Brain pericyte (primary cell): ENCODE measurements at places on chromosomes 1 and 21.

- no peak for DNase-seq
Measured at GRCh38 chr1:84899969-84900368, 7.0 kb upstream of the LPAR3 start.

GRCh38 chr1:47436979-47437446 is 831 bp upstream of the FOXD2 start:
- DNase-seq, result no peak

- no peak for DNase-seq
Measured at GRCh38 chr21:33037501-33037900, 11.8 kb downstream of the OLIG2 start.

- DNase-seq, result no peak
Measured at GRCh38 chr1:34126486-34126885, 38.5 kb downstream of the CSMD2 start.

DNA sequence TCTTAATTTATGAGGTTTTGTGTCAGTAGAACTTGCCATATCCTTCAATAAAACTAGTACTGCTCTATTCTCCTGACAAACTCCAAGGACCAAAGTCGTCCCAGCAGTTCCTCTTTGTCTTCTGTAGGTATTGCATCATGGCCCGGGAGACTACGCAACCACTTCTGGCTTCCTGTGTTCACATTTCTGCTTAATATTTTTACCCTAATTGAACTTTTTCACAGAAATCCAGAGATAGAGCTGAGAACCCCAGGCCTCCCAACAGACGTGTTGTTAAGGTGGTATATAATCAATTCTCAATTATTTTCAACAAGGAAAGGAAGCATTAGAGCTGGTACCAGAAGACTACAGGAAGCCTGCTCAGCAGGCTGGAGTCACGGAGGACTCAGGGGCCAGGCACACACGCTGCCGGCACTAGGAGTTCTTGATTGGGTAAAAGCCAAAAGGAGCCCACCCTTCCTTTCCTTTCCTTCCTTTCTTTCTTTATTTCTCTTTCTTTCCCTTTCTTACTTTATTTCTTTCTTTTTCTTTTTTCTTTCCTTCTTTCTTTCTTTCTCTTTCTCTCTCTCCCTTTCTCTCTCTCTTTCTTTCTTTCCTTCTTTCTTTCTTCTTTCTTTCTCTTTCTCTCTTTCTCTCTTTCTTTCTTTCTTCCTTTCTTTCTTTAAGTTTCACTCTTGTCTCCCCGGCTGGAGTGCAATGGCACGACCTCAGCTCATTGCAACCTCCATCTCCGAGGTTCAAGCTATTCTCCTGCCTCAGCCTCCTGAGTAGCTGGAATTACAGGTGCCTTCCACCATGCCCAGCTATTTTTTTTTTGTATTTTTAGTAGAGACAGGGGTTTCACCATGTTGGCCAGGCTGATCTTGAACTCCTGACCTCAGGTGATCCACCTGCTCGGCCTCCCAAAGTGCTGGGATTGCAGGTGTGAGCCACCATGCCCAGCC is 173.7 kb downstream of the ZBTB18 start:
- no peak for DNase-seq

DNA sequence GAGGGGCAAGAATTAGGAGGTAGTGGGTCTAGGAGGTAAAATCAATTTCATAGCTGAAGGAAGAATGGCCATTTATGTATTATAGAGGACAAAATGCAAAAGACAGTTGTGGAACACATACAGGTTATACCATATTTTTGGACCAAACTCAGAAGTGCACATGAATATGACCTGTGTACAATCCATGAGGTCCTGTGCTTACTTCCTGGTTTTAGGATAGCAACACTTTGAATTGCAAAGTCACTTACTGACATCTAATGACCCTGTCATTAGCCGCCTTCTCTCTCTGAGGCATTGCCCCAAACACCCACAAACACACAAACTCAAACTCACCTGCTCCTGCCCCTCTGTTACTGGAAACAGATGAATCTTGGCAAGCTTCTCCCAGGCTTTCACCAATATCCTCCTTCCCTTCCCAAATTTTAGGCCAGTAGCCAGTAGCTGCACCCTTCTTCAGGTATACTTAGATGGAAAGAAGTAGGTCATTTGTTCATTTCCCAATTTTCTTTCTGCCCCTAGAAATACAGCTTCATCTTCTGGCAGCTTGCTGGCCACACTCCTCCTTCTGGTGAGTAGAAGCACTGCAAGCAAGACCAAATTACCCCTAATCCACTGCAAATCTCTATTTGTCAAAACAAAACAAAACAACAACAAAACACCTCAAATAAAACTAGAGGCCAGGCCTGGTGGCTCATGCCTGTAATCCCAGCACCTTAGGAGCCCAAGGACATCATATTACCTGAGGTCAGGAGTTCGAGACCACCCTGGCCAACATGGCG is 13.7 kb upstream of the RPL5 start:
- DNase-seq, result no peak

DNA sequence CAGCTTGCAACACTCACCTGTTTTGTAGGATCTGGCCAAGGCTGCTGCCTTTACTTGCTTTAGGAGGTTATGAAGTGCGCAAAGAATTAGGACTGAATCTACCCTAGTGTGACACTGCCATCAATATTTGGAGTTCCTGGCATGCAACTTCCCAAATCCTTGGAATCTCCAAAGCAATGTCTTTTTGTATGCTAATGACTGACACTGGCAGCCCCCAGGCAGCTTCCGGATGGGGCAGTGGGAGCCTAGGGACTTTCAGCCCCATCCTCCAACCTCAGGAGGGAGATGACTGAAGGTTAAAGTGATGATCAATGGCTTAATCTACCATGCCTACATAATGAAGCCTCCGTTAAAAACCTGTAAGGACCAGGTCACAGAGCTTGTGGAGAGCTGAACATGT is 5.5 kb downstream of the RCC2 start:
- no peak for DNase-seq

- no peak for DNase-seq
Measured at GRCh38 chr1:239040523-239040922, 345.8 kb upstream of the CHRM3 start.

DNA sequence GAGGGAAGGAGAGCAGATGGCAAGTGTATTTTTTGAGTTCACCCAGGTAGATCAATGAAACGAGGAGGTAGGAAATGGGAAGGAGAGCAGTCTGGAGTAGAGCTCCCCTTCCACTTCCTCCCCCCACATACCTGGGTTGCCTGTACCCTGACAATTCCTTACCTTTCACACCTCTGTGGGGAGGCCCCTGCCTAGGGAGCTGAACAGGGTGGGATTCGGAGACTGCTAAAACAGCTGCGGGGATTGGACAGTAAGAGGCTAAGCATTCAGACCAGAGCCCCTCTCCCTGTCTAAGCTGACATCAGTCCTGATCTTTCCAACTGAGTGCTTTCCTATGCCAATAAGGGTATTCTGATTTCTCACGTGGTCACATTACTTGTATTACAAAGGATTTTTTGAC is 14.5 kb downstream of the RCSD1 start:
- no peak for DNase-seq

- DNase-seq, result no peak
Measured at GRCh38 chr1:184004935-184005334, 32.6 kb downstream of the COLGALT2 start.

DNA sequence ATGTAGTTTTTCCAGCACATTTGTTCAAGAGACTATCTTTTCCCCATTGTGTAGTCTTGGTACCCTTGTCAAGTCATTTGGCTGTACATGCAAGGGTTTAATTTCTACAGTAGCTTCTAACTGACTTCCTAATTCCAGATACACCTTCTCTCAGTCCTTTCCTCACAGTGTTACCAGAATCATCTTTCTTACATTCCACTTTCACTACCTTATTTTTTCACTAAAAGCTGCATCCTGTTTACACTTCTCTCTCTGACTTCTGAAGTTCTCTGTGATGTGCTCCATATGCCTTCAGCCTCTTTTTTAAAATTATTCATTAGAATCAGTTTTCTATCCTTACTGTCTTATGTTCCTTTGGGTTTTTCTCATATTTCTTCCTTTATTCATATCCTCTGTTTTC is 57.1 kb upstream of the RWDD3 start:
- DNase-seq, result no peak
